ENCODE measurements at places on chromosomes 7 and 10.
A peak's percentile ranks its signal among the peaks of the same experiment; 100 is the strongest.

DNA sequence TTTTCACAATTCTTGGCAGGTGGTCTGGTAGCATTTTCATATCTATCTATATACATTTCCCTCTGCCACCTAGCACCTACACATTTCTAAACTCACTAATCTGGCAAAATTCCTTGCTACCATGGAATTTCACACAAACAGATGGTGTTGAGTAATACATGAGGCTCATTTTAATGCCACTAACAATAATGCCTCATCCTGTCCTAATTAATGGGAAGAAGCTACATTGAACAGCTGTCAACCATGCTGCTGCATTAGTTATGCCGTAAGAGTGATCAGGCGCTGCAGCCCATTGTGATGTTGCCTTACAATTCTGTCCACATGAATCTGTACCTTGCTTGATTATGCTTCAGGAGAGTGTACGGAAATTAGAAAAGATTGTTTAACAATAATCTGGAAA lies 23.2 kb downstream of the COL1A2 start:
- DNase-seq, result no peak

GRCh38 chr10:7161484-7162250 lies 249.2 kb downstream of the SFMBT2 start:
- DNase-seq, result no peak

DNA sequence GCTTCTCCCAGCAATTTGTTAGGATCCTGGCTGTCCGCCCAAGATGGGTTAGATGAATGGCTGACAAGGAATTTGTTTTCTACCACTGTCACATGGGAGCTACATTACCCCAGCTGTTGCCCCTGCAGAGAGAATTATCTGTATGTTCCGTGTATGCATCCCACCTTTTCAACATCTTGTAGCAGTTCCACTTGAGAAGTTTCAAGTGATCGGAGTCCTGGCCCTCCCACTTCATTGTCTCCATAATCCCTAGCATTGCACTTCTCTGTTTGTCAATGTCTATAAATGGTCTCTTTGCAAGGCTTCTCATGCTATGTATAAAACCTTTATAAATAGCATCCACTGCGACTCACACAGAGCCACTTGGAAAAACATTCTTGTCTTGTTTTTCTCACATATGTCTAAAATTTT lies 972.5 kb downstream of the CNTNAP2 start:
- DNase-seq, result no peak

DNA sequence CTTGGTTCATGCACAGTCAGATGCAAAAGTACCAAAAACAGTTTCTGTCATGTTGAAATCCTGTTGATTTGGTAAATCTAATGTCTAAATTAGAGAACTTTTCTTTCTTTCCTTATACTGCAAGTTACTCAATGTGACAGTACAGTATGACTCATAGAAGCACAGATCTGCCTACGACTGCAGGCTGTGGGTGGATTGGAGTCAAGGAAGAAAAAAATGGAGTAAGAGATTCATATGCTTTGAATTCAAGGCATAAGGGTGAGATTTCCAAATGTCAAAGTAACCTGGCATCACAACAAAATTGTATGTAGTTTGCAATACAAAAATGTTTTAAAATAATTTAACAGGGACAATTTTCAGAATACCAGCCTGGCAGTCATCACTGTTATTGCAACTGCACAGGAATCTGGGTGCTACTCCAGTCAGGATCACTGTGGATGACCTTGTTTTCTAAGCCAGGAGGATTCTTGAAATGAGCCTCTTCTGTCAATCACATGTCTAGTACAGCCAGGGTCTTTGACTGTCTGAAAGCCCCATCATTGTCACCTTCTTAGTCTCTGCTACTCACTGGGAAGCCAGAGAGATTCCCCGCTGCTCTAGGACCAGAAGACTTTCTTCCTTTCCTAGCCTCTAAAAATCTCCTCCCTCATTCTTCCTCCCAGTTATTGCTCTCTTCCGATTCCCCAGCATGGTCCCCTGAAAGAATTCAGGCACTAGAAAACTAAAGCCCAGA lies 83.6 kb downstream of the CD36 start:
- DNase-seq, result no peak

- DNase-seq, result no peak
These were observed 35.9 kb downstream of the APBB1IP start for GRCh38 chr10:26474026-26474425.

GRCh38 chr7:43443381-43443780 lies 139.5 kb upstream of the STK17A start:
- peak; percentile 42 for DNase-seq

DNA sequence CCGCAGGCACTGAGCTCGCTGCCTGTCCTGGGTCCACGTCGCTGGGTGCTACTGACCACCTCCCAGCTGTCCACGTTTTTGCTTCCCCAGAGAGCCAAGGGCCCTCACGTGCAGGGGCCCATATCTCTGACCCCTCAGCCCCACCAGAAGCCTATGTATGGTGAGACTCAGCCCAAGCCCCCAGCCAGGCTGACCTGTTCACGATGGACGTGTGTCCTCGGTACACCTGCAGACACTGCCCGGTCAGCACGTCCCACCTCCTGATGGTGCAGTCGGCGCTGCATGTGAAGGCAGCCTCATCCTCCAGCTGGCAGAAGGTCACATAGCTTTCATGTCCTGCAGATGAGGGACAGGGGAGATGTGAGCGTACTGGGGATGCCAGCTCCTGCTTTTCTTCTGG lies 9.9 kb downstream of the WDR86 start:
- DNase-seq, result no peak

DNA sequence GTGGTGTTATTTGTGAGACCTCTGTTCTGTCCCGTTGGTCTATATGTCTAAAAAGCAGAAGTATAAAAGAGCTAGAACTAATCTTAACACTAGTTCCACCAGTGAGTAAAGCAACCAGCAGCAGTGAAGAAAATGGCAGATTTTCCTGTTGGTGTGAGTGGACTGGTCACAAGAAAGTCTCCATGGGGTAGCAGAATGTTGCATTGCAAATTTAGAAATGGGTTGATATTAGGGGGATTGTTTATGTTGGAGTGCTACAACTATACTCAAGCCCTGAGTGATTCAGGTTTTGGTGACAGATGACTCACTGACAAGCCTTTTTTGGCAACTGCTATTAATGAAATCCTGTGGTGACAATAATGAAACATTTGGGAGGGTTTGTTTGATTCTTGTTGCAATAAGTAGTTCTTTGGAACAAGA lies 5.6 kb downstream of the AVL9 start:
- no peak for DNase-seq

- DNase-seq, result no peak
These were observed 29.2 kb downstream of the GBX1 start for GRCh38 chr7:151138153-151138851.

GRCh38 chr7:66950763-66951162 lies 29.7 kb downstream of the TMEM248 start:
- DNase-seq, result no peak

GRCh38 chr7:132577206-132578049 lies 1.2 kb upstream of the PLXNA4 start:
- DNase-seq, result peak; percentile 75

DNA sequence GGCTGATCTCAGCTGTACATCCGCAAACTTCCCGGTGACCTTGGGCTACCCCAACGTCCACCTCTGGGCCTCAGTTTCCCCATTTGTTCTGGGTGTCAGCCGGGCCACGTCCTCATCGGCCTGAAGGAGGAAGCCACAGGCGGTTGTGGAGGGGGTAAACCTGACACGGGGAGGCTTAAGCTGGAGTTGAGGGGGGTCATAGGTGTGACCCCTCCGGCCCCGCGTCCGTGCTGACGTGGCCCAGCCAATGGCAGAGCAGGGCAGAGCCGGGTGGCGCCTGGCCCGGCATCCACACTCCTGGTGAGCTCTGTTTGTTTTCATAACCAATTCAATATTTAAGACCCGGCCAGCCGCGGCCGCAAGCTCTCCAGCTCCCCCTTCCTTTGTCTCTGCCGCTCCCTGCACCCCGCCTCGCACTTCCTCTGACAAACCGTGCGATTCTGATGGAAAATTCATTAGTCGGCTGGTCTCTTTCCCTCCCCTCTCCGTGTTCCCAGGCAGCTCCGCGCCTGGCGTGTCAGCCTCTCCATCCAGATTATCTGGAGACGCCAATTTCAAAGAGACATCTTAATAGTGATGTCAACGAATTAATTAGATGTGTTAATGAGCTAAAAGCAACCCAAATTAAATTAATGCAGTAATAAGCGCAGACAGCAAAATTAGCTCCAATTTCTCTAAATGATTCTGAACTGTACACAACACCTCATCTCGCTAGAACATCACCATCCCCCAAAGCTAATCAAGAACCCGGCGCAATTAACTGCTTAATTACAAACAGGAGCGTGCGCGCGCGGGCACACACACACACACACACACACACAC lies 55.4 kb downstream of the MICALL2 start:
- peak; percentile 89 for DNase-seq

DNA sequence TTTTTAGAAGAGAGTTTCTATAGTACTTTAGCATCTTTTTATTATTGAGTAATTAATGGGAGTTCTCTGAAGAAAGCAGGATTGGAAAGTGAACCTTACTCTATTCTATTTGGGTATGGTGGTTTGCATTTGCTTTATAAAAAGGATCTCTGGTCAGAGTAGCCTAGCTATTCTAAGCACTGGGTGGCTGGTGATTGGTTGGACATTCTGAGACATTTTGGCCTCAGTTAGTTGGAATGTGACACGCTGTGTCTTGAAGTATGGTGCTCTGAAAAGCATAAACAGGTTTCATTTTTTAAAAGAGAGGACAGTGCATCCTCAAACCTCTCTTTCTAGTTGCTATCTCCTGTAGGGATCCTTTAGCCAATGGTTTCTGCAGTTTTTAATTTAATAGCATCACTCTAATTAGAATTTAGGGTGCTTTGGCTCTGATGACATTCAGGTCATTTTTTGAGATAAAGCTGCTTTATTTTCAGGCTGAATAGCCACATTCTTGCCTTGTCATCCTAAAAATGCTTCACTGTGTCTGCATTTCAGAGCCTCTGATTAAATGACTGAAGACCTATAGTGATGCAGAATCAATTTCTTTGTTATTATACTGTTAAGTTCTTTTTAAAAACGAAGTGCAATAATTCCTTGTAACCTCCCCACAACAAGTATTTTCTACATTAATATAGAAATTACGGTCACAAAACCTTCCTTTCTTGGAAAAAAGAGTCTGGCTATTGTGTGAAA lies 20.6 kb downstream of the TMEM178B start:
- DNase-seq, result no peak

DNA sequence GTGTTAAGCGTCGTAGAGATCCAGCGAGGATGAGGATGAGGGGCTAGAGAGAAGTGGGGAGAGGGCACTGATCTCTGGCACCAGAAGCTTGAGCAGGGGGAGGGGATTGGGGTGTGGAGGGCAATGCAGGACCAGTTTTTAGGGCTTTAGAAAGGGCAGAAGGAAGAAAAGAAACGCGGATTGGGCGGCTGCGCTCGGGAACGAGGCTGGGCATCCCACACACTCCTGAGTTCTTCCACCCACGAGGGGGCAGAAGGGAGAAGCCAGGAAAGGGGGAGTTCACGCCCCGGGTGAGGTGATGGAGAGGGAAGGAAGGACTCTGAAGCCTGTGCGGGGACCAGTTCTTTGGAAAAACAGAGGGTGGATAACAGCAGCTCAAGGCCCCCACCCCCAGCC lies 6.1 kb upstream of the VGF start:
- no peak for DNase-seq

DNA sequence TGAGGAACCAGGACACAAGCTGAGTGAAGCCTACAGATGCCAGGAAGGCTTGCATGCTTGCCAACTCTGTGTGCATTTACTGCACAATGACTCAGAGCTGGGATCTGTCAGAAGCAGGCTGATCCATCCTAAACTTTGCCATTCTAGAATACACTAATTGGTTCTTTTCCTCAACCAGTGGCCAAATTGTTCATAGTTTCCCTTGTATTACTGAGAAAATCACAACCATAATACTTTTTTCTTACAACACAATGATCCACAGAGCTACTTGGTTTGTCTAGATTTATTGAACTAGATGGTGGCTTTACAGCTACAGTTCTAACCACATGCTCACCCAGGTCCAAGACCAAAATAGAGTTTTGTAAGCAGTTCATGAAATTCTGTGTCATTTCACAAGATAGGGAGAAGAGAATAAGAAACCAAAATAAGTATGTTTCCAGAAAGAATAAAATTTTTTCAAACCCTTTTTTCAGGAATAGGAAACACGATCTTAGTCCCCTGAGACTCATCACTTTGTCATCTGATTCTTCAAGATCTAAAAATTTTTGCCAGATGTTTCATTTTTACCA lies 21.0 kb upstream of the LRRC17 start:
- DNase-seq, result no peak

GRCh38 chr7:13628239-13629001 lies 361.0 kb downstream of the ETV1 start:
- DNase-seq, result no peak

Data from NCI-H1105 treated with DMSO at 0.1 percent for 48 hours (cell line).